ENCODE measurements at places on chromosomes 13 and 19.

- DNase-seq, result no peak
Measured at GRCh38 chr13:52783943-52784342, 44.3 kb upstream of the CNMD start.

GRCh38 chr19:1748873-1749341 lies 4.4 kb upstream of the ONECUT3 start:
- no peak for DNase-seq

- no peak for DNase-seq
Measured at GRCh38 chr13:29104461-29104860, 284.3 kb downstream of the MTUS2 start.

- no peak for DNase-seq
Measured at GRCh38 chr19:16889366-16889882, 625 bp downstream of the F2RL3 start.

GRCh38 chr19:7662657-7663056 lies 6.2 kb upstream of the RETN start:
- DNase-seq, result no peak

DNA sequence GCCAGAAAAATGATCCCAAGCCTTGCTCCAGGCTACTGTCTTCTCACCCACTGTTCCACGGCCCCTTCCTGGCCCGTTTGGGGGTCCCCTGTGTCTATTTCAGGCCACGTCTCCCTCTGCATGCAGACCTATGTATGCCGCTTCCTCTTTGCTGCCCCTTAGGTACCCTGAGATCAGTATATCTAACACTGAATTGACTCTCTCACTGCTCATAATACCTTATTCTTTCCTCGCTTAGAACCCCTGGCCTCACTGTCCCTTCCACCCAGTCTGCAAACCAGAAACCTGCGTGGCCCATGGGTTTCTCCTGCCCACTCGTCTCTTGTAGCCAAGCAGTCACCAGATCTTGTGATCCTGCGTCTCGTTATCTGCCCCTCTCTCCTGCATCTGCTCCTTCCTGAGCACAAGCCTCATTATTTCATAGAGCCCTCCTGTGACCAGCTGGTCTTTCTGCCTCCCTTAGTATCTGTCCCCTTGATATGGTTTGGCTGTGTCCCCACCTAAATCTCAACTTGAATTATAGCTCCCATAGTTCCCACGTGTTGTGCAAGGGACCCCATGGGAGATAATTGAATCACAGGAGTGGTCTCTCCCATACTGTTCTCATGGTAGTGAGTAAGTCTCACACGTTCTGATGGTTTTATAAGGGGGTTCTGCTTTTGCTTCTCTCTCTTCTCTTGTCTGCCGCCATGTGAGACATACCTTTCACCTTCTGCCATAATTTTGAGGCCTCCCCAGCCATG lies 109.0 kb upstream of the RNF113B start:
- DNase-seq, result no peak

- no peak for DNase-seq
Measured at GRCh38 chr13:33446821-33447725, 161.5 kb upstream of the STARD13 start.

- DNase-seq, result no peak
Measured at GRCh38 chr13:86909318-86909717, 761.9 kb upstream of the SLITRK5 start.

- no peak for DNase-seq
Measured at GRCh38 chr19:16166417-16166816, 6.9 kb downstream of the CIB3 start.

- no peak for DNase-seq
Measured at GRCh38 chr13:99307648-99308339, 595 bp upstream of the GPR183 start.

GRCh38 chr13:66491251-66491650 lies 738.9 kb downstream of the PCDH9 start:
- DNase-seq, result no peak

DNA sequence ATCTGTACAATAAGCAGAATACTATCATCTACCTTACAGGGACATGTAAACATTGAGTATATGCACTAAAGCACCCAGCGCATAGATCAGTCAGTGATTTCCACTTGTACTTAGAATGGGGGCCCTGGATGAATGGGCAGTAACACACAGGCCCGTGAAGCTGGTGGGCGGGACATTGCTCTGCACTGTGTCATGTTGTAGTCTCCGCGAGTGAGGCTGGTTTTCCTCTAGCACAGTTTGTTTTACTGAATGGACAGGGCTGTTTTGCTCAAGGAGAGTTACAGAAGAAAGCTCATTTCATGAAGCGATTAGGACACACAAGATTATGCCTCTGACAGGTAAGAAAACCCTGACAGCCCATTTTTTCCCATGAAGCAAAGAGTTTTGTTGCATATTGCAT lies 86.4 kb upstream of the SOX21 start:
- no peak for DNase-seq

GRCh38 chr19:4372165-4373012 lies 28.0 kb downstream of the SH3GL1 start:
- DNase-seq, result no peak

- DNase-seq, result no peak
Measured at GRCh38 chr19:23055946-23056345, 53.0 kb upstream of the ZNF728 start.

DNA sequence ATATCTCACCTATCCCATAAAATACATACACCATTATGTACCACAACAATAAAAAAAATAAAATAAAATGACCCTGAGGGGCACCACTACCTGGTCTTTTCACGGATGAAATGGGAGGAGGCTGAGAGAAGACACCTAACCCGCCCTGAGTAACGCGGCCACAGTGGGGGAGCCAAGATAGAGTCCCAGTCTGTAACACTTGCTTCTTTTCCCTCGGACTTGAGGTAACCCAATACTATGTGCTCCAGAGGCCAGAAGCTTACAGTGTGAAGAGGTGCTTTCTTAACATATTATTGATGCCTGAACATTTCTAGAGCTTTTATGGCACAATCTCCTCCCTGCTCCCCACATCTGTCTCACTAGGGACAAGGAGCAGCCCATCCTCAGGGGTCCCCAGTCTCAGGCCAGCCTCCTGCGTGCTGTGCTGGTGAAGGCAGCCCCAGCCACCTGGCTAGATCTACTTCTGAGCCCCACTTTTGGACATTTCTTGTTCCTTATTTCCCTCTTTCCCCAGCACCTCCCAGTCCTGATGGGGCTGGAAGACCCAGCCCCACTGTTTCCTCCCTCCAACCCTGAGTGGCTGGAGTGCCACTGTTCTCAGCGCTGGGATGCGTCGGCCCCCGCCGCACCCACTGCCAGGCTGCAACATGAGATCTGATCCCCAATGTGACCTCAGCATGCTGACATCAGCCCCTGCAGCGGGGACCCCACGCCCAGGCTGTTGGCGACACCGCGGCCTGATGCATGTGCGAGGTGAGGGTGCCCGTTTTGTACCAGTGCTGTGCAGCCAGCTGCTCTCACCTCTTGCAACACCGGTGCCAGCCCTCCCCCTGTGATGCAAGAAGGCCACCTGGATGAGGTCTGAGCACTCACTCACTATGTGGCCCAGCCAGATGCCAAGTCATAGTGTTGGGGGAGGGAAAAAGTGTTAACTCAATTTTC lies 143.3 kb downstream of the DCLK1 start:
- DNase-seq, result no peak

- DNase-seq, result no peak
Measured at GRCh38 chr19:33098055-33098534, 17.1 kb downstream of the GPATCH1 start.

GRCh38 chr19:44698492-44699201 lies at the start of gene CEACAM16:
Gene CEACAM16, plus strand, starts transcription at chr19:44699151. Its CDS starts 2,306 bp downstream, at chr19:44701457.
- no peak for DNase-seq

DNA sequence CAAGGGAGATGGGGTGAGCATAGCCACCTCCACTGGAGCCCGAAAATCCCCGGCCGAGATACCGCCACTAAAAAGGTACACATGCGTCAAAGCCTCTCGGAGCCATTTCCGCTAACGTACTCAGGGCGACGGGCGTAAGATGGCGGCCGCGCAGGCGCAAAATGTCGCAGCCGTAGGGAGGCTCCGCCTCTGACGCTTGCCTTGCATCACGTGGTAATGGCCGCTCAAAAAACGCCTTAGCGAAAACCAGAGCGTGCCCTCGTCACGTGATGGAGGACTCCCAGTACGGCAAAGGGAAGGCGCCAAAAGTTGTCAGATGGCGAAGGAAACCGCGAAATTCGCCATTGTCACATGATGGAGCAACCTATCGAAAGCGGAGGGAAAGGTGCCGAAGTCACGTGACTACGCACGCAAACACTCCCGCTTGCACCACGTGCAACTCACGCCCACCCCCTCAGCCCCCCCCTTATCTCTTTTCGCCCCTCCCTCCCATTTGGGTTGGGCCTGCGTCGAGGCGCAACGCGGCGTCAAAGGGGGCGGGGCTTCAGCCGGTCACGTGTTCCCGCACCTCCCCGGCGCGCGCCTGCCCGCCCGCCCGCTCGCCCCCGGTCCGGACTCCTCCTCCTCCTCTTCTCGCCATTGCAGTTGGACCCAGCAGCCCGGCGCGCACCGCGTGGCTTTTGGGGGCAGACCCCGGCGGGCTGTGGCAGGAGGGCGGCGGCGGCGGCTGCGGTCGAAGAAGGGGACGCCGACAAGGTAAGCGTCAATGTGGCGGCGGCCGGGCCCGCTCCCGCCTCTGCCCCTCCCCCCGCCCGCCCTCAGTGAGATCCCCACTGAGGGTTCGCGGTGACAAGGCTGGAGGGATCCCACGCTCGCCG lies at the start of gene ILF3:
ILF3 (plus strand) TSS at position 615 of the 878 bp plus-strand sequence. CDS start 16,260 bp downstream, outside the sequence.
- peak; percentile 100 for DNase-seq

DNA sequence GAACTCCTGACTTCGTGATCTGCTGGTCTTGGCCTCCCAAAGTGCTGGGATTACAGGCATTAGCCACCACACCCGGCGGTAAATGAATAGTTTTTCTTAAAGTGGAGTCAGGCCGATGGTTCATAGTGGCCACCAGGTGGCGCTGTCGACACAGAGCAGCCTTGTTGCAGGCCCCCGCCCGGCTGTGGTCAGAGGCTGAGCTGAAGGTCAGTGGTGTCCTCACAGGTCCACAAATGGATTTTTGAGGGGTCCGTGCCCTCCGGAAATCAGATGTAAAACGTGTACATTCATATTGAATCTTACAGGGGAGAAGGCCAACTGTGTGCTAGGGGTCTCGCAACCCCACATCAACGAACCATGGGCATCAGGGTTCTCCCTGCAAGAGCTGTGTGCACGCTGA lies 13.4 kb upstream of the WDR18 start:
- DNase-seq, result no peak

GRCh38 chr13:107076801-107077200 lies 508.9 kb upstream of the ARGLU1 start:
- DNase-seq, result no peak

All from stimulated activated CD4-positive, alpha-beta T cell treated with anti-CD3 and anti-CD28 coated beads, Interleukin-15, amount 100 ng/mL, for 1 hour (primary cell).